ENCODE measurements at places on chromosomes 6 and 20.

DNA sequence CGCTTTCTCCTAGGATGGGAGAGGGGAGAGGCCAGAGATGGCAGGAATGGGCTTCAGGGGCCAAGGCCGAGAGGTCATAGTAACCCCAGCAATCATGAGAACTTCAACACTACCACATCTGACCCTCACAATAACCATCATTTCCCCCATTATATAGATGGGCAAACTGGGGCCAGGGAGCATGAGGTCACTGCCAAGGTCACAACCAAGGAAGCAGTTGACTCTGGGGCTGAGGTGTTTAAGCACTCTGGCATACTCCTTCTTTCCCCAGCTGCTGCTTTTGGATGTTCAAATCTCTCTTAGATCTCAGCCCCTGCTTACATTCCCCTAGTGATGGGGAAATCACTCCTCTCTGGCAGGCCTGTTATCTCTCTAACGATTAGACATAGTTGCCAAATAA, 39.6 kb downstream of the CDH22 start:
- DNase-seq, result no peak

- no peak for DNase-seq
Measured at GRCh38 chr20:15005300-15005986, 668.0 kb upstream of the FLRT3 start.

GRCh38 chr6:11734861-11735613, 43.6 kb downstream of the ADTRP start:
- DNase-seq, result peak; percentile 71

GRCh38 chr6:159307246-159307790, 138.1 kb downstream of the FNDC1 start:
- DNase-seq, result no peak

- peak; percentile 64 for DNase-seq
Measured at GRCh38 chr6:73088138-73088813, 137.0 kb downstream of the KHDC1L start.

- no peak for DNase-seq
Measured at GRCh38 chr6:125222531-125223455, 69.2 kb downstream of the TPD52L1 start.

DNA sequence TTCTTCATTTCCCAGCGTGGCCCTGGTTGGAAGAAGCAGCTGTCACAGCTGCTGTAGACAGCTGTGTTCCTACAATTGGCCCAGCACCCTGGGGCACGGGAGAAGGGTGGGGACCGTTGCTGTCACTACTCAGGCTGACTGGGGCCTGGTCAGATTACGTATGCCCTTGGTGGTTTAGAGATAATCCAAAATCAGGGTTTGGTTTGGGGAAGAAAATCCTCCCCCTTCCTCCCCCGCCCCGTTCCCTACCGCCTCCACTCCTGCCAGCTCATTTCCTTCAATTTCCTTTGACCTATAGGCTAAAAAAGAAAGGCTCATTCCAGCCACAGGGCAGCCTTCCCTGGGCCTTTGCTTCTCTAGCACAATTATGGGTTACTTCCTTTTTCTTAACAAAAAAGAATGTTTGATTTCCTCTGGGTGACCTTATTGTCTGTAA, 292.7 kb downstream of the ESR1 start:
- no peak for DNase-seq

DNA sequence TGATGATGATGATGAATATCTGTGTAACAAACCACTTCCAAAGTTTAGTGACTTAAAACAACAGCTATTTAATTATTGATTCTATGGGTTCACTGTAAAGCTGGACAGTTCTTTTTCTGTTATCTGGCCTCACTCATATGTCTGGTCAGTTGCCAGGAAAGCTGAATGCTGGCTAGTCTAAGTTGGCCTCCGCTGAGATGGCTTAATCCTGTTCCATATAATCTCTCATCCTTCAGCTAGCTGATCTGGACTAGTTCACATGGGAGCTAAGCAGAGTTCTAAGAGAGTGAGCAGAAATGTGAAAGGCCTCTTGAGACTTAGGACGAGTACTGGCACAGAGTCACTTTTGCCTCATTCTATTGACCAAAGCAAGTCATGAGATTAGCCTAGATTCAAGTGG, 334.7 kb upstream of the FLRT3 start:
- DNase-seq, result no peak

DNA sequence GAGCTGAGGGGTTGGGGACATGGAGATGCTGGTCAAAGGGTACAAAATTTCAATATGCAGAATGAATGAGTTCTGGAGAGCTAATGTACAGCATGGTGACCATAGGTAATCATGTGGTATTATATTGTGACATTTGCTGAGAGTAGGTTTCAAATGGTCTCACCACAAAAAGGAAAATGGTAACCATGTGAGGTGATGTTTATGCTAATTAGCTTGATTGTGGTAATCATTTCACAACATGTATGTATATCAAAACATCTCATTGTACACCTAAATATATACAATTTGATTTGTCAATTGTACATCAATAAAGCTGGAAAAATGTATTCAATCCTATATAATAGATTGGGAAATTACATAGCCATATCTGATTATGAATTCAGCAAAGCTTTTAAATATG, 29.5 kb upstream of the TMEM14A start:
- no peak for DNase-seq

GRCh38 chr6:25012657-25013056, 76.9 kb upstream of the RIPOR2 start:
- no peak for DNase-seq

GRCh38 chr20:62088258-62089127, 22.8 kb upstream of the TAF4 start:
- DNase-seq, result no peak

DNA sequence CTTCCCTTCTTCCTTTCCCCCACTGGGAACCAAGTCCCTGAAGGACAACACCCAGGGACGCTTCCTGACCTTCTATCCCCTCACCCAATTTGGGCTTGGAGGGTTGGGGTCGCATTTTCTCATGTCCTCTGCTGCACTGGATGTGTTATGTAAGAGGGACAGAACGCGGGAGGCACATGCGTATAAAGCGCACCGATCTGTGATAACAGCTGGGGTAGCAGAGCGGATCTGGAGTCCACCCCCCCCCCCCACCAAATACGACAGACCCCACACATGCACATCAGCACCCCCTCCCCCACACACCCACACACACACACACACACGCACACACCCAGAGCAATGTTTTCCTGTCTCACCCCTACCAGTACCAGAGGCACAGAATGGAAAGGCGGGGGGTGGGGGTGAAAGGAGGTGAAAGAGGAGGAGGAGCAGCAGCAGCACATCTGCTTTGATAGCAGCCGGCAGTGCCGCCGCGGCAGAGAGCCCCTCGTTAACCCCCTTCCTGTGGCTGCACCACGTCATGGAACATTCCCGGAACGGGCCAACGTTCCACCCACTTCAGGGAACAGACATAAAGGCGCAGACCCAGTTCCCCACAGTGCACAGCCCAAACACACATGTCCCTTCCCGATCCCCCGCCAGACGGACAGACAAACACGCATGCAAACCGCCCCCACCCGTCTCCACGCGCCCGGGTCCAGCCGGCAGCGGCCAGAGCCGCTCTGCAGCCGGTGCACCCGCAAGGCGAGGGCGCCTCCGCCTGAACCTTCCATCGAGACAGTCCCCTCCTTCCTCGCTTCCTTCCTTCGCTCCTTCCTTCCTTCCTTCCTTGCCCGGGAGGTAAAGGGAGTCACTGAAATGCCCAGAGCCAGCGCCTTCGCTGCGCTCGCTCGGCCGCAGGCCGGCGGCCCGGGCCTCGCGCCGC, 590 bp downstream of the HIVEP2 start:
- peak; percentile 87 for DNase-seq

Measured in GM12865 (cell line).